ENCODE measurements at places on chromosomes 1 and 21.

GRCh38 chr1:110506541-110506940 is 12.4 kb downstream of the KCNA10 start:
- DNase-seq: no peak

DNA sequence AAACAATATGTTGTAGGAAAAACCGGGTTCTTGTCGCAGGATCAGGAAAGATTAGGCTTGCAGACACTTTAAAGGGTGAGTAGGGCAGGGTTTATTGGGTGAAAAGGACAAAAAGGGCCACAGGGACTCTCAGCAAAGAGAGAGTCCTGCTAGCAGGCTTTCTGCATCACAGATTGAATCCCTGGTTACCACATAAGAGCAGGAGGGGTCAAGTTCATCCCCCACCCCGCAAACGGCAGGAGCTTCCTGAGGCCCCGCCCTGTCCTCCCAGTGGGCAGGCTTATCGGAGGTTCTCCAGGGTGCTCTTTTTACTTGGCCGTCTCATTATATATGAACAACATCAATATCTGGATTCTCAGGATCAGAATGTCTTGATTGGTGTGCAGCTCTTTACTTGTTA is 47.7 kb downstream of the SYCP1 start:
- no peak for DNase-seq

DNA sequence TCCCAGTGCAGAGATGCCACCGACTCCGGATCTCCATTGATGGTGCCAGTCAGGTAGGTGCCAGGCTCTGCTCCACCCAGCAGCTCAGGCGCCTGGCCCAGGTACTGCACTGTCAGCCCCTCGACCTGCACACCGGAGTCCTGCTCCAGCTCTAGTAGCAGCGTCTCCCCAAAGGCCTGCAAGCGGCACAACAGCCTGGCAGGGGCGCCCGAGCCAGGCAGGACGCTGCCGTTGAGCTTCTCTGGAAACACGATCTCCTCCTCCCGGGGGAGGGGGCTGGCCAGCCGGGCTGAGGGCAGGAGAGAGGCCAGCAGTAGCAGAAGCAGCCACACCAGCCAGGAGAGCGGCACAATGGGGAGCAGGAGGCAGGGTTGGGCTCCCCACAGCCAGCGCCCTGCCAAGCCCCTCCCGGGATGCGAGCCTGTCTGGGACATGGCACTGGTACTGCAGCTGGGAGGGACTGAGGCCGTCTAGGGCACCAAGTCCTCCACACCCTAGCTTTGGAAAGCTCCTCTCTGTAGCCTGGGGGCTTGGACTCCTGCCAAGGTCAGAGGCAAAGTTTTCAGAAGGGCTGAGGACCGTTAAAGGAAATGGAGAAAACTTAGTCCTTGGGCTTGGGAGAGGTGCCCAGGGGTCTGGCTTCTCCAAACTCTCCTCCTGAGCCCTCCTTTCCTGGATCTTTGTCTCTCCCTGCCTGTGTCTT is 509 bp downstream of the ADAMTS4 start:
- DNase-seq: no peak

DNA sequence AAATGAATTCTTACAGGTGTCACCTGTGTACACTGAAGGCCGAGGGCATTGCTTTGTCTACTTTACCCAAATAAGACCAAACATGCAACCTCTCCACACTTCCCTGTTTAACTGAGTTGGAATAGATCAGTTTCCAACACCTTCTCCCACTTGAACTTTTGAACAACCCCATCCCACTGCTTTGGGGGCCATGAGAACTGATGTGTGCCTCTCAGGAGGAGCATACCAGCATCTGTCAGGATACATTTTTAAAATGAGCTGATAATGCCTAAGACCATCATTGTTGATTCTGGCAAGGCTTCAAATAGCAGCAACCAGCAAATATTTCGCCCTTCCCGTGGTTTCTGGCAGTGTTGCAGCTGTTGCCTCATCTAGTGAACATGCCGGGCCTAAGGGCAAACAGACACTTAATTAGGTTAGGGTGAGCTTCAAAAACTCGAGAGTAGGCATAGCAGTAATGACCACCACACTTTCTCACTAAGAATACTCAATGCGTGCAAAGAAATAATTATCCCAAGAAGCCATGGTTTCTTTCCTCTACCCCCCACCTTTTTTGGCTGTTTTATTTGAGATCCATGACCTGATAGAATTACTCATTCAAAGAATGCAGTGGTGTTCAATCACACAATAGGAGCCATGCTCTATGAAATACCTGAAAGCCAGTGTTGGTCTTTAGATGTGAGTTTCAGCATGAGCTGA is 63.7 kb downstream of the MAP10 start:
- DNase-seq: no peak

DNA sequence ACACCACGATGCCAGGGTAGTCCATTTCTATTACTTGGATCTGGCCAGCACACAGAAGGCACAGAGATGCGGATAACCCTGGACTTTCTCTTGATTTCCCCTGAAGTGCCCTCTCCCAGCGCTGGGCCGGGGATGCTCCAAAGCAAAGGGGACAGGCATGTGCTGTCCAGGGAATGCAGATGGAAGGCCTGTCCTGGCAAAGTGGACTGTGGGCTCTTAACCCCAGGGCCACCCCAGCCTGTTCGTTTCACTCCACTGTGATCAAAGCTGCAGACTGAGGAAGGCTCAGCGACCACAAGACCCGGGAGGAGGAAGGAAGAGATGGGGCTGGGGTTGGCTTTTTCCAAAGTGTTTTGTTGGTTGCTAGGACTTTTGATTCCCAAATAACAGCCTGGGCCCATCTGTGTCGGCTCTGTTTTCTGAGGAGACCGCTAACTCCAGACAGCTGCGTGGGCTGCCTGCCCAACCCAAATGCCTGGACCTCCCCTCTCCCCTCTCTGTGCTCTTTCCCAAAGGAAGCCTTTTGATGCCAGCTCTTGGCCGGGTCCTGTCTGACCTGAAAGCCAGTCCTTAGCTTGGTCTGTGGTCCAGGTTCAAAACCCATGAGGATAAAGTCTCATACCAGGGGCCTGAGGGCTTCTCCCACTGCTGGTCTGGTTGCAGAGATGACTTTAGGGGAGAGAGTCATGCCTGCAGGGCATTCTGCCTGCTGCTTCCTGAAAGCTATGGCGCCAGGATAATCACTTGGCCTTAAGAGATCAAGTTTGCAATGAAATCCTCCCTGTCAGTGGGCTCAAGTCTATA is 119.6 kb upstream of the CD34 start:
- no peak for DNase-seq

GRCh38 chr1:97726386-97726785 is 194.4 kb downstream of the DPYD start:
- no peak for DNase-seq

DNA sequence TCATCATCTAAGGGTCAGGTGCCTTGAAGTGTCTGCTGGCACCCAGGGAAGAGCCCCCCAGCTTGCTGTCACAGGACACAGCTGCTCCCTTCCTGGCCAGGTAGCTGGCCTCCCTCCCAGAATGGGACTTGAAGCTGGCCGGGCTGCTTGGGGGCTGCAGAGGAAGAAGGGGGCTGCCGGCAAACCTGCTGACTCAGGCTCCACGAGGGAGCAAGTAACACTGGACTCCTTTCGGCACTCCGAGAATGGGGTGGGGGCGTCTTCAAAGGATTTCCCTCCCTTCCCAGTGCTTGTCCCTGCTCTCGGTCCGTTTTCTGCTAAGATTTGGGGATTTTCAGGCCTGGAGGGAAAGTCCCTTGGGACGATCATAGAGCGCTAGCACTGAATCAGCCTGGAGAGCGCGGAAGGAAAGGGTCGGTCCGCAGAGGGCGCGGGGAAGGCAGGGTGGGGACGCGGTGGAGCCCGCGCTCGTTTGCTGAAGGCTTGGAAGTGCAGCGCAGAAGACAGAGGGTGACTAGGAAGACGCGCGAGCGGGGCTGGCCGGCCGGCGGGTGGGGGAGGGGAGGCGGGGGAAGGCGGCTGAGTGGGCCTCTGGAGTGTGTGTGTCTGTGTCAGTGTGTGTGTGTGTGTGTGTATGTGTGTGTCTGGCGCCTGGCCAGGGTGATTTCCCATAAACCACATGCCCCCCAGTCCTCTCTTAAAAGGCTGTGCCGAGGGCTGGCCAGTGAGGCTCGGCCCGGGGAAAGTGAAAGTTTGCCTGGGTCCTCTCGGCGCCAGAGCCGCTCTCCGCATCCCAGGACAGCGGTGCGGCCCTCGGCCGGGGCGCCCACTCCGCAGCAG is at the start of gene CSF1:
Gene CSF1, plus strand, starts transcription at position 727 of the 840 bp plus-strand sequence. CDS start 175 bp downstream, outside the sequence.
- DNase-seq: no peak

DNA sequence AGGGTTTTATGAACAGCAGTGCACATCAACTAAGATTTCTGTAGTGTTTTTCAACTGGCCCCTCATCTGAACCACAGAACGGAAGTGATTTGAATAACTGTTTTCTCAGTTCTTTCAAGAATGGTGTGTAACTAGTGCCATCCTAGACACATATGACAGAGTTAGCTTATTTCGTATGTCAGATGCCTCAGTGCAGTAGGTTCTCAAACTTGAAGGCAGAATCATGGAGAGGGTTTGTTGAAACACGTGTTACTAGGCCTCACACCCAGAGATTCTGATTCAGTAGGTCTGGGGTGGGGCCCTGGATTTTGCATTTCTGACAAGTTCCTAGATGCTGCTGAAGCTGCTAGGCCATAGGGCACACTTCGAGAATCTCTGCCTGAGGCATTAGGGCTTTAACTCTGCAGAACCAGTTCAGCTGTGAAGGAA is 49.0 kb downstream of the SCCPDH start:
- no peak for DNase-seq

DNA sequence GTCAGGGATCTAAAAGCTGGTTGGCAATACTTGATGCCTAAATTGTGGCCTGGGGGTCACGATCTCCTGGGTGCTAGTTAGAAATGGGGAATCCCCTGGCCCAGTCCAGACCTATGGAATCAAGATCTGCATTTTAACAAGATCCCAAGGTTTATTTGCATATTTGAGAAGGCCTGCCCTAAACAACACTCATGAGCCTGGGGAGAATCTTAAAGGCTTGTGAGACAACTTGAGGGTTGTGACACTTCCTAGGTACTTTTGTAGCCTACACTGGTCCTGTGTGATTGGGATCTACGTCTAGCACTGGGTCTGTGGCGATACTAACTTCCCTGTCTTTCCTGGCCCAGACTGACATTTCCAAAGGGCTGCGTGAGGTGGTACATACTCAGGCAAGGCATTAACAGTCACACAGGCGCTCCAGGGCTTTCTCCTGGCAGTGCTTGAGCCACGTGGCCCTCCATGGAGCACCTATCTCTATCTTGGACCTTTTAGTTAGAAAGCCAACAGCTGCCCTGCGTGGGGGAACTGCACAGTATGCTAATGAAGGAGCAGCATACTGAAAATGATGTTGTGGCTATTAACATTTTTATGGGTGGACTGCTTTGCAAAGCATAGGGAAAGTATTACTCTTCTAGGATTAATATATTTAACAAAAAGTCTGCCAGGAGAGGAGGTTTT is 263.1 kb downstream of the ST6GALNAC3 start:
- no peak for DNase-seq

DNA sequence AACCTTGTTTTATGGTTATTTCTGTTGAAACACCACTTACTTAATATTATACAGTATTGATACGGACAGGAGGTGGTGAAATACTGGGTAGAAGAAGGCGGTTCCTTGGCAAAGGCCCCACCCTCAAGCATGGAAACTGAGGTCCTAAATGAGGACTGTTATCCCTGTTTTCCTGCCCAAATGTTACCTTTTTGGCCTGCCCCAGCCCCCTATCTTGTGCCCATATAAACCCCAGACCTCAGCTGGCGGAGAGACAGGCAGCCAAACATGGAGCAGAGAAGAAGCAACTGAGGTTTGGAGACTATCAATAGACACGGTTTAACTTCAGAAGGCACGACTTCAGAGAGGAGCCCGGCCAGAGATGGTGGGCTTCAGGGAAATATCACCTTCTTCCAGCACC is 640.1 kb downstream of the PTPRU start:
- no peak for DNase-seq

DNA sequence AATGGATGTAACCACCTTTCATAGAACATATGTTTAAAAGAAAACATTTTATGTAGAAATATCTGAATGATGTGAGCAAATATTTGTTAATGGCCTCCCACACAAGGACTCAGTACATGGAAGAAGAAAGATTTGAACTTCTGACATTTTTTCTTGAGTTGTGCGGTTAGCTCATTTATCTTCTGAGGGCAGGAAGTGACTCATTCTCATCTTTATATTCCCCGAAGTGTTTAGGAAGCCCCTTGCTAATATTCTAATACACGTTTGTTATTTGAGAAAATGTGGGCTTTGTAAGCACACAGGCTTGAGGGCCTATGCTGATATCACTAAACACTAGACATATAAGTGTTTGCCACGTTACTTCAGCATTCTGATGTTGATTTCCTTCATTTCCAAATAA is 392.5 kb upstream of the PTBP2 start:
- no peak for DNase-seq

- no peak for DNase-seq
Measured at GRCh38 chr1:31786366-31787060, 22.4 kb upstream of the ADGRB2 start.

DNA sequence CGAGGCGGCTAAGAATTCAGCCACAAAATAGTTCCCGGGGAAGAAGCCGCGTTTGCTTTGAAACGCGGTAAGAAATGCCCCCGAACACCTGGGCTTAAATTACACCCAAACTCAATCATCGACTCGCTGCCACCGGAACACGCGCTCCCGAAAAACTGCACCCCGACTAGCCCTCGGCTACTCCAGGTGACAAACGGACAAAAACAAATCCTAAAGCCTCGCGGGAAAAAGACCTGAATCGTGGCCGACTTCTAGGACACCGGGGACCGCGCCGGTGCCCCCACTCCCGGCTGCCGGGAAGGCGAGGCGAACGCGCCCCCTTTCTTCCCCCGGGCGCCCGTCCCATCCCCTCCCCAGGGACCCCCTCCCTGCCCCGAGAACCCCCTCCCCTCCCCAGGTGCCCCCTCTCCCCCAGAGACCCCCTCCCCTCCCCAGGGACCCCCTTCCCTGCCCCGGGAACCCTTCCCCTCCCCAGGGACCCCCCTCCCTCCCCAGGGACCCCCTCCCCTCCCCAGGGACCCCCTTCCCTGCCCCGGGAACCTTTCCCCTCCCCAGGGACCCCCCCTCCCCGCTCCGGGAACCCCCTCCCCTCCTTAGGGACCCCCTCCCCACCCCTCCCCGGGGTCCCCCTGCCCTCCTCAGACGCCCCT is 628 bp downstream of the C1orf159 start:
- DNase-seq: no peak

GRCh38 chr1:201171063-201172036 is 17.1 kb upstream of the TMEM9 start:
- no peak for DNase-seq

Data from stimulated activated CD8-positive, alpha-beta memory T cell treated with anti-CD3 and anti-CD28 coated beads, Interleukin-4, amount 100 ng/mL, for 1 hour (primary cell).